ENCODE measurements at places on chromosomes 6 and 20. TPM values are rescaled to one million over a fixed set of nuclear protein-coding genes. Genes with fewer than 3 reads are reported as not detected.
A peak's percentile ranks its signal among the peaks of the same experiment; 100 is the strongest.

The LINC00237 gene
- total RNA-seq = not detected

The NR2E1 gene
- total RNA-seq = not detected

The PPIL1 gene
- total RNA-seq = 39.9 TPM

The CRYBG1 gene
- 19.9 TPM for total RNA-seq

The SUN5 gene
- not detected for total RNA-seq

The GPRC6A gene
- total RNA-seq = not detected

The BPIFB1 gene
- not detected for total RNA-seq

- no peaks in the 10 kb centered on the region for H3K27me3 ChIP-seq
- DNase-seq = peak; percentile 28
- peaks cover 20% of the 10 kb centered on the region for H3K4me1 ChIP-seq
- peak overlapping the region; percentile 31 for H3K27ac ChIP-seq
- H3K4me3 ChIP-seq = peak overlapping the region; percentile 69
- no peaks in the 10 kb centered on the region for H3K36me3 ChIP-seq
These were observed 10.2 kb downstream of the UNC5CL start for GRCh38 chr6:41028561-41029412.

DNA sequence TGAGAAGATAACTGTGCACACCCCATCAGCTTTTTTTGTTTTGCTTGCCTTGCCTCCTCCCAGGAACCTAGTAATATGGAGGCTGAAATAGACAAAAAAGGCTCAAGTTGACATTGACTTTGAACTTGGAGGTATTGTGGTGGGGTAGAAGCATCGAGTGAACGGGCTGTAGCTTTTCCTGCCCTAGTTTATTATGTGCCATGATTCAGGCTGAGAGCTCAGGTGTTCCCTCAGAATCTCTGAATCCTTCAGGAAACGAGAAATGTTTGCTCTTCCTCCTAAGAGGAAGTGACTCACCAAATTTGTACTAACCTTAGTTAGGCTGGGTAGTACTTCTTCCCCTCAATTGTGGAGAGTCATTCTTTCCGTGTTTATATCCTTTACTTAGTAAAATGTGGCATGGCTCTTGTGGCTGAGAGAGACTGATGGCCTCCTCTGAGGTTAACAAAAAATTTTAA lies 98.8 kb downstream of the SASH1 start:
- H3K27ac ChIP-seq = peak overlapping the region; percentile 99
- no peaks in the 10 kb centered on the region for H3K36me3 ChIP-seq
- H3K4me1 ChIP-seq = peaks cover 43% of the 10 kb centered on the region

DNA sequence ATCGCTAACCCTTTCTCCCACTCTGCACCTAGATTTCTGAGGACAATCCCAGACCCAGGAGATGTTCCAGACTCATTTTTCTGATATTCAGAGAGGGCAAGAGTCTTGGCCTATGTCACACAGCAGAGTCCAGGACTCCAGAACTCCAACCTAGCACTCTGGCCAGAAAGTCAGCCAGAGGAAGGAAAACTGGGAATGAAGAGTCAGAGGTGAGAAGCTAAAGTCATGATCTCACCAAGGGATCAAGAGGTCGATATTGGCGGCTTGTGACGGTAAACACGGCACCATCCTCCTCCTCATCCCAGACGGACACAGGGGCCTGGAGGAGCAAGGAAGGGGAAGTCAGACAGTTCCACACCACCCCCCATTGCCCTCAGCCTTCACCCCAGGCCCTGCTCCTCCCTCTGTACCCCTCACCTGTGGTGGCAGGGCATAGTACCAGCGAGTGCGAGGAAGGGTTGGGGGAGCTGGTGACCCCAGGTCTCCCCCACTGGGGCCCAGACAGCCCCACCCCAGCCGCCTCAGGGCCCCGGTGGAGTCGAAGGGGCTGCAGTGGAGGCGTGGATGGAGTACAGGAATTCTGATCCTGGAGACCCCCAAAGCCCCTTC lies 1.8 kb downstream of the RGL2 start:
- H3K27ac ChIP-seq = peak overlapping the region; percentile 92
- no peaks in the 10 kb centered on the region for H3K27me3 ChIP-seq
- peaks cover 6% of the 10 kb centered on the region for H3K36me3 ChIP-seq
- H3K4me3 ChIP-seq = peak overlapping the region; percentile 78
- H3K4me1 ChIP-seq = peaks cover 15% of the 10 kb centered on the region

DNA sequence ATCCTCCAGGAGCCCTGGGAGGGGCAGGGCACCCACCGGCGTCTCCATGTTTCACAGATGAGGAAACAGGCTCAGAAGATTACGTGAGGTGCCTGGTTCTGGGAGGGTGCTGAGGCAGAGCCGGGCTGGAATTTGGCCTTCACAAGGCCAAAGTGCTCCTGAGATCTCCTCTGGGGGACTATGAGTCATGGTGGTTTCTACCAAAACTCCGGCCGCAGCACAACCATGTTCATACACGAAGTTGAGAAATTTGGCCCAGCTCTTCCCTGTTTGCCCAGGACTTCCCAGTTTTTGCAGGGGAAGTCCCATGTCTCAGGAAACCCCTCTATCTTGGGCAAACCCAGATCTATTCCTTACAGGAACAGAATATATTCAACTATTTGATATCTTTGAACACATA lies 172.9 kb upstream of the CDYL start:
- H3K27ac ChIP-seq = no peak overlapping the region
- H3K36me3 ChIP-seq = no peaks in the 10 kb centered on the region
- H3K4me1 ChIP-seq = peaks cover 54% of the 10 kb centered on the region

DNA sequence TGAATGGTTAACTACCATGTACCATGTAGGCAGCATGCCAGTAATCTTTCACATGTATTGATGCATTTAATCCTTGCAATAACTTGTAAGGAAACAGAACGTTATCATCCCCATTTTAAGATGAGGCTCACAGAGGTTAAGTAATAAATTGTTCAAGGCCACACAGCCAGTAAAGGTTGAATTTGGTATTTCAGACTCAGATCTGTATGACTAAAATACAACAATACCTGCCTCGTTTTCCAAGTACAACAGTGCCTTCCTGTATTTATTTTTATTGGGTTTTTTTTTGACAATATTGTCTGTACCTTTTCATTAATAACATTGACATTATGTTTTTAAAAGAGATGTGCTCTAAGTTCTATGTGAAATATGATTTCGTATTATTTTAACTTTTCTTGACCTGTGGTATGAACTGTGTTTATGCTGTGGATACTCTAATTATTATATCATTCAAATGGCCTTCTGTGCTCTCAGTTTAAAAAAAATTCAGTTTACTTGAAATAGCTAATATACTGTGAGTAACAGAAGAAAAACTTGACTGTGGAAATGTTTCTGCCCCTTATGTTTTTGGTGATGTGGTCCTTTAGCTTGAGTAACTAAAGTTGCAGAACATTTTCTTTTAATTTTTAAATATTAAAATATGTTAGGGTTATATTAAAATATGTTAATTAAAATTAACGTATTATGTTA lies 39.7 kb downstream of the XRN2 start:
- no peaks in the 10 kb centered on the region for H3K4me1 ChIP-seq
- DNase-seq = no peak
- H3K27me3 ChIP-seq = no peaks in the 10 kb centered on the region
- no peak overlapping the region for H3K4me3 ChIP-seq

- peaks cover 20% of the 10 kb centered on the region for H3K4me1 ChIP-seq
- H3K27ac ChIP-seq = no peak overlapping the region
- no peaks in the 10 kb centered on the region for H3K36me3 ChIP-seq
- no peak for DNase-seq
- no peaks in the 10 kb centered on the region for H3K27me3 ChIP-seq
These were observed 11.1 kb upstream of the TXNDC5 start for GRCh38 chr6:7921632-7922092.

DNA sequence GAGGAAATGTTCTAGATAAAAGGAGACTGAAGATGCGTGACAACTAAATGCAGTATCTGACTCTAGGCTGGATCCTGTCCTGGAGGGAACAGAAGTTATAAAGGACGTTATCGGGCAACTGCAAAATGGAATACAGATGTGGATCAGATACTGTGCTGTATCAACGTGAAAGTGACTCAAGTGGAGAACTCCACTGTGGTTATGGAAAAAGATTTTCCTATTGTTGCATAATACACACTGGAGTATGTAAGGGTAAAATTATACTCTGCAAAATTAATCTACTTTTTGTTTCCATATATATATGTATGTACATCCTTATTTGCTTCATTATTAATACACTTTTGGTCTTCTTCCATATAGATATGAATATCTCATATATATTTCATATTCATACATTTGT lies 654.0 kb downstream of the QKI start:
- no peak for DNase-seq
- H3K27ac ChIP-seq = no peak overlapping the region
- H3K4me3 ChIP-seq = no peak overlapping the region
- no peaks in the 10 kb centered on the region for H3K4me1 ChIP-seq

DNA sequence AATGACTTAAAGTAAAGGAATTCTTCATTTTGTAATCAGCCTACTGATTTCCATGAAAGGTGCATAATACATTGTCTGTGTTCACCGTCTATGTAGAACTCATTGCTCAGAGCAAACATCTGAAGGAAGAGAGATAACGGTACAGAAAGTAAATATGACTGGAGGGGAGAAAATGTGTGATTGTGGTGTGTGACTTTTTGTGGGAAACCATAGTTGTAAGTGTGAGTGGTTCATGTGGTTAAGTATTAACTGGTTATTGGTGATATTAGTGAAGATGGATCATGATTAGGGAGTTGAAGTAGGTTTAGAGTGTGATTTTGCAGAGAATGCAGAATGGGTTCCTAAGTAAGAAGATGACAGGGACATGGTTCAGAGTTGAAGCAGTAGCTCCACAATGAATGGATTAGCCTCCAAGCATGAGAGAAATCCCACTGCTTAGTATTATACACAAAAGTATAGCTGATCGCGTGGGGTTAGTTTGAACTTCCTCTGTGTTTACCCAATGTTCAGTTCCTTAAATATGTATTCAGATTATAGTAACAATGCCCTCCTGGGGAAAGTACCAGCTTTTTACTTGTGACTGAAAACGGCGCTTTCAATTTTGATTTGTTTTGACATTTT lies 368.9 kb downstream of the UTRN start:
- DNase-seq = no peak
- peaks cover 8% of the 10 kb centered on the region for H3K4me1 ChIP-seq
- no peaks in the 10 kb centered on the region for H3K27me3 ChIP-seq
- no peaks in the 10 kb centered on the region for H3K36me3 ChIP-seq
- no peak overlapping the region for H3K27ac ChIP-seq

DNA sequence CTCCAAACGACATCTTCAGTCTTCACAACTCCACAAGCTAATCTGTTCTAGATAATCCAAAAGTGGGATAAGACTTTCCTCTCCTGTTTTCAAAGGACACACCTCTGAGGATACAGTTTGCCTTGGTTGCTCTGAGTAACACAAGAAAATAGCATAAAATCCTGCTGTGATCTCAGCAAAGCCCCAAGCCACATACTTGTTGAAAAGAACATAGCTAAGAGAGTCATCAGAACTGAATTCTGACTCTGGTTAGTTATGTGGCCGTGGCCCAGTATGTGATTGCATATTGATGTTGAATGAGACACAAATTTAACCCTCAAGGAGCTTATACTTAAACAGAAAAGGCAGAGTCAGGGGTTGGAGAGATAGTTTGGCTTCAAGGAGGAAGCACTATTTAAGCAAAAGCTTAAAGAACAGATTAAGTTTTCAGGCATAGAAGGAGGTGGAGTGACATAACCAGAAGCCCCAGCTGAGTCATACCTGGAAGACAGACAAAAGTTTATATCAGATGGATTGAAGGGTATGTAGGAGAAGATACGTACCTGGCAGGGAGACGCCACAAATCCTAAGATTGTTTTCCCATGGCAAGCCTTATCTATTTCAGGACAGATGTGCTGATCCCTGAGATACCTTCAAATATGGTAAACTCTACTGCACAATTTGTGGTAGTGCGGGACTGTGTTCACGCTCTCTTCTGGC lies 41.2 kb downstream of the OPN5 start:
- no peaks in the 10 kb centered on the region for H3K4me1 ChIP-seq
- DNase-seq = peak; percentile 32
- H3K36me3 ChIP-seq = no peaks in the 10 kb centered on the region
- no peak overlapping the region for H3K27ac ChIP-seq
- H3K4me3 ChIP-seq = no peak overlapping the region
- 0 out of 2 replicates have a peak, but pooled peaks cover 6% of the 10 kb centered on the region for H3K27me3 ChIP-seq

- no peaks in the 10 kb centered on the region for H3K36me3 ChIP-seq
- H3K27me3 ChIP-seq = no peaks in the 10 kb centered on the region
- peaks cover 9% of the 10 kb centered on the region for H3K4me1 ChIP-seq
- H3K4me3 ChIP-seq = no peak overlapping the region
- peak; percentile 20 for DNase-seq
These were observed 55.0 kb downstream of the PDE7B start for GRCh38 chr6:135906542-135906941.

DNA sequence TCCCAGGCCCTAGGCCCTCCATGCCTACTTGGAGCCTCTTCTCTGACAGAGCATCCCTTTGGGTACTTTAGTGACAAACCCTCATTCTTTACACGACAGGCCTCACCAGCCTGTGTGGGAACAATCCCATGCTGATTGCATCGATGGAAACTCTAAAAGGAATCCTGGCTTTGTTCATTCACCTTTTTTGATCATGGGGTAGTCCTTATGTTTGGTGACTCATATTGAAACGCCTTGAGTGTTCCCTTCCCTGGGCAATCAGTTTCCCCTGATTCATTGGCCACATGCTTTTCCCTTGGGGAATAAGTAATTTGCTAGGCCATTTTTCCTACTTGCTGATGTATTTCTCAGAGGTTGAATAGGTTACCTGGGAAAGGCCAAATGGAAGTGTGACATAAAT lies 14.7 kb upstream of the TNFAIP3 start:
- no peak overlapping the region for H3K4me3 ChIP-seq
- peaks cover 32% of the 10 kb centered on the region for H3K4me1 ChIP-seq
- H3K36me3 ChIP-seq = no peaks in the 10 kb centered on the region
- peak overlapping the region; percentile 55 for H3K27ac ChIP-seq

- H3K36me3 ChIP-seq = no peaks in the 10 kb centered on the region
- no peak overlapping the region for H3K27ac ChIP-seq
- H3K4me3 ChIP-seq = no peak overlapping the region
- peaks cover 26% of the 10 kb centered on the region for H3K27me3 ChIP-seq
These were observed 2.0 kb downstream of the UNC93A start for GRCh38 chr6:167293088-167293589.

GRCh38 chr20:20414640-20415220 lies 46.8 kb downstream of the INSM1 start:
- no peak for DNase-seq
- H3K4me3 ChIP-seq = no peak overlapping the region
- no peaks in the 10 kb centered on the region for H3K27me3 ChIP-seq
- H3K4me1 ChIP-seq = no peaks in the 10 kb centered on the region
- H3K36me3 ChIP-seq = no peaks in the 10 kb centered on the region

DNA sequence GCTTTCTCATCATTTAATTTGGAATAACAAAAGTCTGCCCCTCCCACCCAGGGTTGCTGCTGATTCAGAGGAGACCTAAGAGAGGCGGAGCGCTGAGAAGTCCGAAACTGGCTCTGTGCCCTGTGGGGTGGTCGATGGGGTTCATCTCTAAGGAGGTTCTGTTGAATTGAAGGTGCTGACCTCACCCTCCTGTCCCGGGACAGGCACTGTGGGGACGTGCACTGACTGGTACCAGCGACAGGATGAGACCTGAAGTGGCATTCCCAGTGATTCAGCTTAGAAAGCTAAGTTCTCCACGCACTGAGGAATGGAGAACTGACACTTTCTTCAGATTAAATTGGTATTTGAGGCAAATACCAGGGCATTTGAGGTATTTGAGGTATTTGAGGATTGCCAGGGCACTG lies 1.3 kb downstream of the GUCA1B start:
- no peaks in the 10 kb centered on the region for H3K27me3 ChIP-seq
- no peak overlapping the region for H3K4me3 ChIP-seq
- peak overlapping the region; percentile 21 for H3K27ac ChIP-seq
- peaks cover 29% of the 10 kb centered on the region for H3K4me1 ChIP-seq
- H3K36me3 ChIP-seq = no peaks in the 10 kb centered on the region

All from PC-3 (cell line).